Activated CD4-positive, alpha-beta memory T cell treated with anti-CD3 and anti-CD28 coated beads for 36 hours (primary cell): ENCODE measurements at places on chromosomes 12 and 14. TPM values are rescaled to one million over a fixed set of nuclear protein-coding genes. Genes with fewer than 3 reads are reported as not detected.
A peak's percentile ranks its signal among the peaks of the same experiment; 100 is the strongest.

The CISTR gene
- total RNA-seq = not detected

DNA sequence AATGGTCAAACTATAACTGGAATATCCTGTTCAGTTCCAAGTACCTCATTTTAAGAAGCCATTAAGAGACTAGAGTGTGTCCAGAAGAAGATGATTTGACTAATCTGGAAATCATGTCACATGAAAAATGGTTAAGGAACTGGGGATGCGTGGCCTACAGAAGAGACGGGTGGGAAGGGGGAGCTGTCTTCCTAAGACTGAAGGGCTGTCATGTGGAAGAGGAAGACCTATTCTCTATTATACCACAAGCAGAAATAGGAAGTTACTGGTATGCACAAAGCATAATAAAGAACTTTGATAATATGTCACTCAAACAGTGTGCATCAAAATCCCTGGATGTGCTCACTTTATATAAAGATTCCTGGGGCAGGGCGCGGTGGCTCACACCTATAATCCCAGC lies 50.3 kb downstream of the HECTD4 start:
- DNase-seq = no peak

DNA sequence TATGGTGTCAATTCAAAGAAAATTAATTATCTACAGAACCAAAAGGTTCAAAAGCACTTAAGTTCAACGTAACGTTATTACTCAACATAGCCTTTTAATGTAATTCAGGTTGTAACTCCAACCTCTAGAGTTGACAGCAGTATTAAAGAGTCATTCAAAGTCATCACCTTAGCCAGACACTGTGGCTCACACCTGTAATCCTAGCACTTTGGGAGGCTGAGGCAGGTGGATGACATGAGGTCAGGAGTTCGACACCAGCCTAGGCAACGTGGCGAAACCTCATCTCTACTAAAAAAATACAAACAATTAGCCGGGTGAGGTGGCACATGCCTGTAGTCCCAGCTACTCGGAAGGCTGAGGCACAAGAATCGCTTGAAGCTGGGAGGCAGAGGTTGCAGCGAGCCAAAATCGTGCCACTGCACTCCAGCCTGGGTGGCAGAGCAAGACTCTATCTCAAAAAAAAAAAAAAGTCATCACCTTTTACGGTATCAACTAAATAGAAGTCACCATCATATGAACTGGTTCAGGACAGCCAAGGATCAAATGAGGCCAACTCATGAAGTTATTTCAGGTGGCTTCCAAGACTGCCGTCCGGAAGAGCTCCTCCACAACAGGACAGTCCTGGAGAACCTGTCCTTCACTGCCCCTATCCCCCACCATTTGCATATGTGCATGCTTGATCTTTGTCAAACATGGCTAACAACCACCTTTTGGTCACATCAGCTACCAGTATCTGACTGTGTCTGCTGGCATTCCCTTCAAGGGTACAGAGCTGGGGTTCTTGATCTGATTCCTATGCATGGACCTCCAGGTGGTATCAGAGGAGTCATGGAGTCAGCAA lies 4.2 kb downstream of the PPTC7 start:
- DNase-seq = peak; percentile 51

GRCh38 chr12:105090361-105090760 lies 6.1 kb upstream of the ALDH1L2 start:
- DNase-seq = no peak

GRCh38 chr14:33464254-33464962 lies 486.5 kb downstream of the EGLN3 start:
- DNase-seq = no peak

- DNase-seq = no peak
These were observed 124.8 kb downstream of the GLT1D1 start for GRCh38 chr12:128978067-128978466.
